B cell (primary cell): ENCODE measurements at places on chromosomes 6 and 20. TPM values are rescaled to one million over a fixed set of nuclear protein-coding genes. Genes with fewer than 3 reads are reported as not detected.

- no peaks in the 10 kb centered on the region for H3K27me3 ChIP-seq
- H3K36me3 ChIP-seq: no peaks in the 10 kb centered on the region
- no peak overlapping the region for H3K4me3 ChIP-seq
- no peak for DNase-seq
These were observed 21.2 kb downstream of the SNPH start for GRCh38 chr20:1287306-1287705.

DNA sequence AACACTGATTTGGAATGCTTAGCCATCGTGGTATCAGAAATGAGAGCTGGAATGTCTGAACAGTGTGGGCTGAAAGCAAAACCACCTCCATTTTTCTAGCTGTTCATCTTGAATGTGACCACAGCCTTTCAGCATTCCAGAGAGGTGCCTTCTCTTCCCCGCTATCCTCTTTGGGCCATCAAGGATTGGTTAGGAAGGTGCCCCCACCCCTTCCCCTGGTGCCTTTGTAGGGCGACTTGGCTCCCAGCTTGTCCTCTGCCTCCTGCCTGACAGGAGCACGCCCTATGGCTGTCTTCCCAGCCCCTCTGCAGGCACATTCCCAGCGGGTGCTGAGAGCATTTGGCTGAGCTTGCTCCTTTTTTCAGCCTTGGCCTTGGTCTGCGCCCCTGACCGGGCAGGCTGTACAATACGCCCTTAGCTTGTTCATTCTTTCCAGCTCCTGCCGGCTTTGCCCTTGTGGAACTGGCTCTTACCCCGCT lies 97.5 kb downstream of the ARMC2 start:
- DNase-seq: no peak
- H3K4me3 ChIP-seq: no peak overlapping the region
- H3K4me1 ChIP-seq: peaks cover 27% of the 10 kb centered on the region
- H3K27ac ChIP-seq: no peak overlapping the region

GRCh38 chr20:46362921-46363867 lies 43.2 kb downstream of the ELMO2 start:
- peak overlapping the region; percentile 98 for H3K27ac ChIP-seq
- H3K36me3 ChIP-seq: no peaks in the 10 kb centered on the region
- H3K4me1 ChIP-seq: peaks cover 39% of the 10 kb centered on the region
- no peak for DNase-seq

DNA sequence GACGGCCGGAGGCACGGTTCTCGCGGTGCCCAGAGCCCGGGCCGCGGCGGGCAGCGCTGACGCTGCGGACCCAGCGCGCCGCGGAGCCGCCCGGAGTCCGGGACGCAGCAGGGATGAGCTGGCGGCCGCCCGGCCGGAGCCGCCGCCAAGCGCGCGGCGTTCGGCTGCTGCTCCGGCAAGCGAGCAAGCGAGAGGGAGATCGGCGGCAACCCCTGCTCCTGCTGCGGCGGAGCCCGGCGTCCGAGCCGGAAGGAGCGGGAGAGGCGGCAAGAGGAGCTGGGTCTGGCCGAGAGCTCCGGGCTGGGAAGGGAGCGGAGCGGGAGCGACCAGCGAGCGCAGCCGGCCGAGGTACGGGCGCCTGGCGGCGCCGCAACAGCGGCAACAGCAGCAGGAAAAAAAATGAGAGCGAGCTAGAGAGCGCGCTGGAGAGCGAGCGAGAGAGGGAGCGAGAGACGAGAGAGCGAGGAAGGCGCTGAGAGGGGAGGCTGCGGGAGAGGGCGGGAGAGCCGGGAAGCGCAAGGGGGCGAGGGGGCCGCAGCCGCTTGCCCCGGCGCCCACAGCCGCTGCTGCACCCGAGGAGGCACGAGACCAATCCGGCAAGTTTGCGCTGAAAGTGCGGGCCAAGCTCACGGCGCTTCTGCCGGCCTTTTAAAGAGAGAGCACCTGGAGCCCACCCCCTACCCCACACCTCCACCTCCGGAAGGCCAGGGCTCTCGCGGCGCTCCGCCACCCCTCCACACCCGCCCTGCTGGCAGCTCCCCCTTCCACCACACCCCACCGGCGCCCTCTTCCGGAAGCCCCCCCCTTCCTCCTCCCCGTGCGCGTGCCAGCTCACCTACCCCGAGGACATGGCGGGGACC lies 496 bp downstream of the GRM4 start:
- no peaks in the 10 kb centered on the region for H3K27me3 ChIP-seq
- DNase-seq: peak; percentile 56
- no peaks in the 10 kb centered on the region for H3K36me3 ChIP-seq
- peaks cover 40% of the 10 kb centered on the region for H3K4me1 ChIP-seq
- no peak overlapping the region for H3K27ac ChIP-seq

DNA sequence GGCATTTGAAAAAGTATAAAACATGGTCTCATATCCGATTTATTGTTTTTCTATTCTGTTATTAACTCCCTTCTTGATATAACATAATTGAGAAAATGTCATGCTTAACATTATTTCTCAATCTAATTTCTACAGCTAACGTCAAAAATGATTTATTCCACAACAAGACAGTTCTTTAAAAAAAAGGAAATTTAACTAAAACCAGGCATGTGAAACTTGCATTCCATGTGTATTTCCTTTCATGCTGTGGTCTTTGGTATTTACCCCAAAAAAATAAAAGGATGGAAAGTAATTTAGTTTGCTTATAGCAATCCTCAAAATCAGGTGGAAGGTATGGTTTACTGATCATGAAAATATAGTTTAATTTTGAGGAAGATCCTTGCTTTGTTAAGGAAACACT lies 142.8 kb downstream of the COL21A1 start:
- H3K27ac ChIP-seq: no peak overlapping the region
- H3K27me3 ChIP-seq: no peaks in the 10 kb centered on the region
- no peaks in the 10 kb centered on the region for H3K4me1 ChIP-seq
- DNase-seq: no peak
- no peak overlapping the region for H3K4me3 ChIP-seq
- no peaks in the 10 kb centered on the region for H3K36me3 ChIP-seq

GRCh38 chr6:169556758-169557548 lies 144.9 kb downstream of the WDR27 start:
- no peak overlapping the region for H3K27ac ChIP-seq
- peak; percentile 43 for DNase-seq
- no peaks in the 10 kb centered on the region for H3K27me3 ChIP-seq
- H3K36me3 ChIP-seq: no peaks in the 10 kb centered on the region

GRCh38 chr20:1896484-1897258 lies 1.5 kb downstream of the SIRPA start:
- H3K4me1 ChIP-seq: peaks cover 50% of the 10 kb centered on the region
- H3K4me3 ChIP-seq: no peak overlapping the region
- peak overlapping the region; percentile 50 for H3K27ac ChIP-seq
- H3K27me3 ChIP-seq: peaks cover 6% of the 10 kb centered on the region

DNA sequence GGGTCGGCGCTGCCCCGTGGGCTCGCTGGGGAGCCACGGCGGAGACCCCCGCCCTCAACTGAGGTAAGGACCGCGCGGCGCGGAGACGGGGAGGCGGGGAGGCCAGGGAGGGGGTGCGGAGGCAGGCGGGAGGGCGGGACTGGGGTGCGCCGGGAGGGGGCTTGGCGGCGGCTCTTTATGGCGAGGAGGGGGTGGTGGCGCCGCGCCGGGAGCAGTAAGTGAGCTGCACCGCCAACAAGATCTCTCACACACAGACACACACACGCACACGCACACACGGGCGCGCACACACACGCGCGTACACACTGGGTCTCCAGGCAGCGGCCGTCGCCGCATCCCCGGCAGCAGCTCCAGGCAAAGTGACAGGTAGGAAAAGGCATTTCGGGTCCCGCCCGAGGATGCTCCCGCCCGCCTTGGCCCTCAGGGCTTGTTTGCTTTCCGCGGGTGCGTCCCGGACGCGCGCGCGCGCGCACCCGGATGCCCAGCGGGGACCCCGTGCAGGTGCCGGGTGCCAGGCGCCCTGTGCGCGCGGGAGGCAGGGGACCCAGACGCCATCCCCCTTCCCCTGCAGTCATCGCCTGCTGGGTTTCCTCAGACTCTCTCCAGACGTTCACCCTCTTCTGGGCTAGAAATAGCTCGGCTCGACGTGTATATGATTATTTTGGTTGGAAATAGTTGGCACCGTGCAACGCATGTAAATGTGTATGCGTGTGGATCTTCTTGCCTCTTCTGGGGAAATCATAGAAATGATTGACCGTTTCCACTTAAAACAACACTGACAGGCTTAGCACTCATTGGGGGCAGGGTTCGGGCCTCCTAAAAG lies at the start of gene PLCB4:
Gene PLCB4, plus strand, starts transcription at position 247 of the 823 bp plus-strand sequence. CDS start 238,728 bp downstream, outside the sequence.
- peak; percentile 3 for DNase-seq
- H3K27me3 ChIP-seq: peaks cover 5% of the 10 kb centered on the region
- no peaks in the 10 kb centered on the region for H3K36me3 ChIP-seq
- no peak within 1 kb of the TSS for H3K4me3 ChIP-seq
- no peak within 1 kb of the TSS for H3K27ac ChIP-seq

DNA sequence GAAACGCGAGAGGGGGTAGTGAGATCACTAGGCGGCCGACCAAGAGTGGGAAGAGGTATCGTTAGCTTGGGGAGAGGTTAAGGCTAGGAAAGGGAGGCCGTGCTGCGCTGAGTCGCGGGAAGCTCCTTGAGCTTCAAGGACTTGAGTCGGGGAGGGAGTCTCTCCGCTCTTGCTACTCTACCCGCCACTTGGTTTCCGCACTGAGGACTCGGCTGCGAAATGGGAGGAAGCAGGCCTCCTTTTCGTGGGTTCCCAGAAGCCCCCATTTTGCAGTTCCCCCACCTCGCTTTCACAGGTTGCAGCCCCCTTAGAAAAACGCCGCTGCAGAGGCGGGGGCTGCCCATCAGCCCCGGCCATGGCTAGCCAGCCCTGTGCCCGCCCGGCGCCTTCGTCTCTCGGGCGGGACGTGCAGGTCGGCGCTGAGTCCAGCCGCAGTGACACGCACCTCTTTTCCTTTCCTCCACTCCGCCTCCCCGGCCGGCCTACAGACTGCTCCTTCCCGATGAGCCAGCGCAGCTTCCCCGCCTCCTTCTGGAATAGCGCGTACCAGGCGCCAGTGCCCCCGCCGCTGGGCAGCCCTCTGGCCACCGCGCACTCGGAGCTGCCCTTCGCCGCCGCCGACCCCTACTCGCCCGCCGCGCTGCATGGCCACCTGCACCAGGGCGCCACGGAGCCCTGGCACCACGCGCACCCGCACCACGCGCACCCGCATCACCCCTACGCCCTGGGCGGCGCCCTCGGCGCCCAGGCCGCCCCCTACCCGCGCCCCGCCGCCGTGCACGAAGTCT lies 4.9 kb downstream of the VGLL2 start:
- peaks cover 9% of the 10 kb centered on the region for H3K4me1 ChIP-seq
- no peak overlapping the region for H3K4me3 ChIP-seq
- H3K36me3 ChIP-seq: no peaks in the 10 kb centered on the region
- peak; percentile 8 for DNase-seq
- peaks cover 42% of the 10 kb centered on the region for H3K27me3 ChIP-seq
- no peak overlapping the region for H3K27ac ChIP-seq

GRCh38 chr6:109372130-109372529 lies 10.1 kb downstream of the CD164 start:
- no peak for DNase-seq
- H3K36me3 ChIP-seq: peaks cover 92% of the 10 kb centered on the region
- no peak overlapping the region for H3K27ac ChIP-seq
- peaks cover 18% of the 10 kb centered on the region for H3K4me1 ChIP-seq

GRCh38 chr6:167572106-167572505 lies 247.2 kb downstream of the TTLL2 start:
- no peaks in the 10 kb centered on the region for H3K36me3 ChIP-seq
- no peak for DNase-seq
- no peak overlapping the region for H3K4me3 ChIP-seq
- H3K27me3 ChIP-seq: no peaks in the 10 kb centered on the region
- H3K27ac ChIP-seq: no peak overlapping the region
- no peaks in the 10 kb centered on the region for H3K4me1 ChIP-seq

- H3K4me1 ChIP-seq: peaks cover 47% of the 10 kb centered on the region
- no peak for DNase-seq
- no peaks in the 10 kb centered on the region for H3K27me3 ChIP-seq
- peak overlapping the region; percentile 87 for H3K4me3 ChIP-seq
- peaks cover 10% of the 10 kb centered on the region for H3K36me3 ChIP-seq
These were observed 2.0 kb downstream of the STK35 start for GRCh38 chr20:2103461-2104153.

- no peaks in the 10 kb centered on the region for H3K27me3 ChIP-seq
- H3K4me1 ChIP-seq: peaks cover 22% of the 10 kb centered on the region
- DNase-seq: peak; percentile 55
- H3K27ac ChIP-seq: peak overlapping the region; percentile 43
- peaks cover 61% of the 10 kb centered on the region for H3K36me3 ChIP-seq
- no peak overlapping the region for H3K4me3 ChIP-seq
These were observed 16.3 kb downstream of the GTSF1L start for GRCh38 chr20:43710370-43711044.

- H3K27me3 ChIP-seq: no peaks in the 10 kb centered on the region
- no peak overlapping the region for H3K27ac ChIP-seq
- peak overlapping the region; percentile 47 for H3K4me3 ChIP-seq
- no peaks in the 10 kb centered on the region for H3K36me3 ChIP-seq
- DNase-seq: peak; percentile 49
These were observed 114.9 kb downstream of the AKAP7 start for GRCh38 chr6:131250122-131250521.

DNA sequence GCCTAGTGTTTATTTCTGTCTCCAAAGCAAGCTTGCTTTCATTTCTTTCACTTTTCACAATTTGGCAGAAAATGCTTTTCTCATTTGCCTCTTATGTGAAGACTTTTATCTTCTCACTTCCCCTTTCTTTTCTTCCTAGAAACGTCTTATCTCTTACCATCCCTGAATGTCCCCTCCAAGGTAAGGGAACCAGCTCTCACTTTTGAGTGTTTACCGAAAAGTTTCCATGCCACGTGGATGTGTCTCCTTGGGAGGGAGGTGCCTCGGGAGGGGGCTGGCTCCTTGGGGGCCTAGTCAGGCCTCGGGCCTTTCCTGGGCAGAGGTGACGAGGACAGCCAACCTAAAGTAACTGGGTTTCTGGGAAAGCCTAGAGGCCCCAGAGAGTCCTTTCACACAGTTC lies 127.4 kb downstream of the CD24 start:
- no peaks in the 10 kb centered on the region for H3K27me3 ChIP-seq
- peak overlapping the region; percentile 66 for H3K27ac ChIP-seq
- DNase-seq: peak; percentile 49
- H3K4me3 ChIP-seq: no peak overlapping the region
- peaks cover 47% of the 10 kb centered on the region for H3K4me1 ChIP-seq
- H3K36me3 ChIP-seq: no peaks in the 10 kb centered on the region

DNA sequence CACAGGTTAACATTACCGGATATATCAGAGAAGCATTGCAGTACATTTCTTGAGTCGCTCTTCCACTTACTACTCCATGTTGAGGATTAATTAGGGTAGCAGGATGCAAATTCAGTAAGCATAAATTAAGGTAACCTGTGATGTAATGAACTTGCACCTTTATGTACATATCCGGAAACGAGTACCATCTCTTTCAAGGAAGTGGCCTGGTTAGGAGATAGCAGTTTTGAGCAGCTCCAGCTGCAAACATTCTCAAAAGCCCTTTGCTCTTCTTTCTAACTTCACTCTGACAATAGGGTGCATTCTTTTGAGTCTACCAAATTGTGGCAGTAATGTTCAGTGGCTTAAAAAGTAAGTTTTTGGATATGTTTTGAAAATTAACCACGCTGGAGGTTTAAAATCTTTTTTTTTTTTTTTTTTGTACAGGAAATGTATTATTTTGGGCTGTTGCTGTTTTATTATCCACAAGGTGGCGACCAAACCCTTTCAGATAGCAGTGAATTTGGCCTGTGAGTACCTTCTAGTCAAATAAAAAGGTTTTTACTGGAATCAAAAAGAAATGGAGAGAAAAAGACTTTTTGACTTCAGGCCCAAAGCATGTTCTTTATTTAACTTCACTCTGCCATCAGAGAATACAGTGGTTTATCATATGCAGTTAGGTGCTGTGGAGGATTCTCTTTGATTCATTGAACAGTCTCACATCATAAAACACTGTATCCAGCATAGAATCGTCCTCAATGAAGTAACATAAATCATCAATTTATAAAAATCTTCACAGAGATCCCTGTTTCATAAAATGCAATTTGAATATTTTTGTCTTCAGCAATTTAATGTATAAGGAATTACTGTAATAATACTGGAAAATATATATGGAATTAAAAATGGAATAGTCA lies 8.9 kb downstream of the FAM217B start:
- H3K36me3 ChIP-seq: peaks cover 6% of the 10 kb centered on the region
- no peak overlapping the region for H3K4me3 ChIP-seq
- DNase-seq: peak; percentile 68

Gene GPR63
- 0.10 and 0.12 TPM in 2 replicates for total RNA-seq

Gene CASP8AP2
- 30.6 and 32.1 TPM in 2 replicates for total RNA-seq
